ENCODE measurements at places on chromosomes 4 and X.

DNA sequence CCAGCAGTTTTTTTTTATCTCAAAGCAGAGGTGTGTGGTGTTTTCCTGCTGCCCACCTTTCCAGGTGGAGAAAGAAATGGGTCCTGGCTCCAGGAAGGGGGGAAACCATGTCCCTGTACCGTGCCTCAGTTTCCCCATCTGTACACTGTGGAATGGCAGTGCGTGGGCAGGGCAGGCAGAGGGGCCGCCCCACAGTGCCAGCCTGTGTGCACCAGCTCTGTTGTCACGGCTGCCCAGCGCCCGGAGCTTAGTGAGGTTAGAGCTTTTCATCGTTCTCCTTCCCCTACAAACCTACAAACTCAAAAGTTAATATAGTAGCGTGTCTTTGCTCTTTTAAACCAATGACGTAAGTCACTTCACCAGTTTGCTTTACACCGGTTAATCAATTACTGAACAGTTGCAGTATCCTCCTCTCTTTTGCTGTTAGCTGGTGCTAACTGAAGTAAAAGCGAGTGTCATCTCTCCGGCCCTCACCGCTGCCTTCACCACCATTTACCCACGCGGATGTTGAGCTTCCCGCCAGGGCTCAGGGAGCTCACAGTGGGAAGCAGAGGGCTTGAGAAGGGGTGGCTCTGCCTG is 114.8 kb upstream of the ADRA2C start:
- no peak for DNase-seq

- DNase-seq, result no peak
These were observed 299.1 kb downstream of the ARHGAP24 start for GRCh38 chr4:85774000-85774399.

- DNase-seq, result no peak
These were observed 32.5 kb downstream of the AKAP4 start for GRCh38 chrX:50168241-50168687.

GRCh38 chr4:653080-653821 is 20.8 kb downstream of the ATP5ME start:
- DNase-seq, result no peak

DNA sequence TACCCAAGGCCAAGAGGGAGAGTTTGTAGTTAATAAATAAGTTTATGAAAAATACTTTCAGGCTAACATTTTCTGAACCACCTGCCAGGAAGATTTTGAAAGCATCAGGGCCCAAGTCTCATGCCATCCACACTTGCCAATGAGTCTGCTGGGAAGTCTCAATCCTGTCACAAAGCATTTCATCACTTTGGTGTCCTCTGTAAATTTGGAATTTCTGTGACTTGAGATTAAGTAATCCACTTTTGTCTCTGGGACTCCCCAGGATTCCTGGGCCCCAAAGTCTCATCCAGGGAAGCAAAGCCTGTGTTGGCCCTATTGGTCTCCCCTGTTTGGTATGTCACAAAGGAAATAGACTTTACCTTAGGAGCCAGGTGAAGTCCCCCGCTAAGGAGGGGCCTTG is 99.2 kb upstream of the GPC4 start:
- no peak for DNase-seq

- peak; percentile 0 for DNase-seq
These were observed 67.9 kb upstream of the SOX3 start for GRCh38 chrX:140572724-140573123.

- no peak for DNase-seq
These were observed 170.9 kb downstream of the RCHY1 start for GRCh38 chr4:75343333-75343732.

DNA sequence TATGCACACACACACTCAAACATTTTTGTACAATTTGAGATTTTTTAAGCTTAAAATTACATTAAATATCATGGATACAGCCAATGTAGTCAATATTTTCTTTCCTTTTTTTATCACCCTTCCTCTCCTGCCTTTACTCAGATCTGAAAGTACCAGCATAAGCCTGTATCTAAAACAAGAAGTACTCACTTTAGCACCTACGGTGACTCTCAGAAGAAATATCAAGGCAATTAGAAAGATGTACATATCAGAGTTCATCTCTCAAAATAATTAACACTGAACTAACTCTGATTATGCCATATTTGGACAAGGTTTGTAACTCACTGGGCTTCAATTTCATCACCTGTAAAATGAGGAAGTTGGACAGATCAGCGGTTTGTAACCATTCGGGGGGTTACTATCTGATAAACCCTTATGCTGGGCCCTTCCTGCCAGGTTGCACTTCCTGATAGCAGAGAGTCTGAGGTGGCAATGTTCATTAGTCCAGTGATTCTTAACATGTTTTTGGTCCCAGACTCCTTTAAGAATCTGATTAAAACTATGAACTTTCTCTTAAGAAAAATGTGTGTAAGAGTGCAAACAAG is 5.7 kb upstream of the GPR174 start:
- no peak for DNase-seq

GRCh38 chr4:100146756-100147155 is 43.5 kb downstream of the DDIT4L start:
- DNase-seq, result no peak

GRCh38 chr4:1993169-1993516 is 15.6 kb downstream of the NELFA start:
- no peak for DNase-seq

GRCh38 chrX:65203545-65203944 is 227.3 kb upstream of the ZC4H2 start:
- DNase-seq, result no peak

DNA sequence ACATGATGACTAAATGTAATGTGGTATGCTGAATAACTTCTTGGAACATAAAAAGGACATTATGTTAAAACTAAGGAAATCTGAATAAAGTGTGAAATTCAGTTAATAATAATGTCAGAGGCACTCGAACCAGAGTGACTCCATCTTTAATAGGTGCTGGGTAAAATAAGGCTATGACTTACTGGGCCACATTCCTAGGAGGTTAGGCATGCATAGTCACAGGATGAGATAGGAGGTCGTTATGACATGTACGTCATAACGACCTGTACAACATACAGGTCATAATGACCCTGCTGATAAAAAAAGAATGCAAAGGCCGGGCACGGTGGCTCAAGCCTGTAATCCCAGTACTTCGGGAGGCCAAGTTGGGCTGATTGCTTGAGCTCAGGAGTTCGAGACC is 28.9 kb upstream of the OPHN1 start:
- no peak for DNase-seq
